ENCODE measurements at places on chromosomes 2 and 18. TPM values are rescaled to one million over a fixed set of nuclear protein-coding genes. Genes with fewer than 3 reads are reported as not detected.

Gene ABCB11
- total RNA-seq, result 0.21 TPM

DNA sequence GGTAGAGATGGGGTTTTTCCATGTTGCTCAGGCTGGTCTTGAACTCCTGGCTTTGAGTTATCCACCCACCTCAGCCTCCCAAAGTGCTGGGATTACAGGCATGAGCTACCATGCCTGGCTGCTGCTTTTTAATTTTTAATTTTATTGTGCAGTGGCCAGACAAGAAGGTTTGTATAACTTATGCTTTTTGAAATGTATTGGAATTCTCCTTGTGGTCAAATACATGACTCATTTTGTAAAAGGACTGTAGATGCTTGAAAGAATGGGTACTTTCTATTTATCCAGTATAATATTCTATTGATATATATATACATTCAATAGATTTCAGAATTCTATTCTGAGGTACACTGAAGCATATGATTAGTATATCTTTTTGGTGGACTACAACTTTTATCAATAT, 82.6 kb upstream of the ST3GAL5 start:
- DNase-seq, result no peak
- no peak overlapping the region for H3K4me3 ChIP-seq
- no peaks in the 10 kb centered on the region for H3K36me3 ChIP-seq
- H3K27me3 ChIP-seq, result no peaks in the 10 kb centered on the region

Gene DSG1
- total RNA-seq, result not detected

GRCh38 chr2:58120626-58121229, 74.1 kb downstream of the VRK2 start:
- DNase-seq, result no peak
- H3K36me3 ChIP-seq, result no peaks in the 10 kb centered on the region
- H3K27me3 ChIP-seq, result no peaks in the 10 kb centered on the region
- H3K4me1 ChIP-seq, result no peaks in the 10 kb centered on the region
